Stimulated activated naive CD8-positive, alpha-beta T cell treated with anti-CD3 and anti-CD28 coated beads, Interleukin-15, Interleukin-2, amounts not matched to agents 100 U/mL and 50 U/mL, for 24 hours (primary cell): ENCODE measurements at places on chromosomes 1 and 21.

GRCh38 chr1:117612517-117613248, 6.8 kb downstream of the TENT5C start:
- no peak for DNase-seq

GRCh38 chr1:111967067-111967690, 22.3 kb downstream of the KCND3 start:
- no peak for DNase-seq

- DNase-seq = no peak
Observed at GRCh38 chr1:29753244-29753643, 516.9 kb downstream of the PTPRU start.

DNA sequence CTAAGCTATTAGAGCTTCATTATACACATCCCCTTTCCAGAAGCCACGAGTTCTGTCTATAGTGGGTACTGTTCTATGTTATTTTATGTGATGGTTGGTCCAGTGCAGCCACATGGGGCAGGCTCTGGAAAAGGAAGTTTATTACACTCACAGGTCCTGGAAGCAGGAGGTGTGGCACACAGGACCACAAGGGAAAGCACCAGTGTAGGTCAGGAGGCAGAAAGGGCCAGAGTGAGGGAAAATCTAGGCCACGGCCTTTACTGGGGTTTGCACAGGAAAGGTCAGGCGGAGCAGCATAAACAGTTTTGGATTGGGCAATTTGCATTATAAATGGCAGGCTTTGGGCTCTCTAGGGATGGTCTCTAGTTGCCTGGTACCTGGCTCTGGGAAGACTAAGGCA, 21.8 kb upstream of the CNIH3 start:
- DNase-seq = no peak

DNA sequence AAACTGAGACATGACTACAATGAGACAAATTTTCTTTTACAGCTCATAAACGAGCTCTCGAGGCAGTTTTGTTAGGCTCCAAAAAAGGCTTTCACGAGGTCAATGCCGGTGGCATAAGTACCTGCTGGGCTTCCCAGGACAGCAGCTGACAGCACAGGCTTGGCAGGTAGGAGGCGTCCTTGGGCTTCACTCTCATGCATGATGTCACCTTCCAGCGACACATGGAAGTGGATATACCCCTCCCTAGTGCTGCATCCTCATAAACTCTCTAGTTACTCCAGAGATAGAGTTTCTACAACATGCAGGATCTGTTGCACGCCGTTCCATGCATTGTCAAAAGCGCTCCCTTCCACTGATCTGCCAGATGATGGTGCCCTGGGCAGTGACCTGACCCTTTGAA, 112.5 kb upstream of the PAXBP1 start:
- no peak for DNase-seq

DNA sequence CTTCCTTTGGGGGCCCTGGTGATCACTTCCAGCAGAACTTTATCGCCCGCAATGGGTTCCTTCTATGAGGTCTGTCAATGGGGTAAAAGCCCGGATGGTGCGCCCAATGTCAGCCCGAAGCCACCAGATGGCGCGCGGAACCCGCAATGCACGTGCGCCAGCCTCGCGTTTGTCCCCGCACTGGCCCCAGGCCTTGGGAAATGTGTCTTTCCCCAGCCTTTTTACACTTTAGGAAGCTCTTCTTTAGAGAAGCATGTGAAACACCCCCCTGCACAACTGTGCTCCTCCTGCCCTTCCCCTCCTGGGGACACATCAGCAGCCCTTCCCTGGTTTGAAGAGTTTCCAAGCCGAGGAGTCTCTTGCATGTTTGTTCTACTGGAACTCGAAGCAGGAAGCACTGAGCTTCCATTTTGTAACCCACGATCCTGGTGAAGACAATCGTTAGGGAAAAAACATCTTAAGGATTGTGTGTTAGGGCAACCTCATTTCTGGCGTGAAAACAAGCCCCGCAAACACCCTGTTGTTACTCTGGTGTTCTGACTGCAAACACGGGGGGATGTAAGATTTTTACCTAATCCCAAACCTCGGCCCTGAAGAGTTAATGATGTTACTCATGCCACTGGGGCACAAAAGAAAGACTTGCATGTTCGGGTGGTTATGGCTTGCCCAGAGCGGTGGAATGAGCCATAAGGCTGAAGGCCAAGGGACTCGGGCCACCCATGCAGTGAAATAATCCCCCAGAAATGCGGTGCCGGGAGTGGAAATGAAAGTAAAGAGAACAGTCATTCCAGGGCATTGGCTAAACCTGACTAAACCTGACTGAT, 20.4 kb upstream of the TARBP1 start:
- DNase-seq = peak; percentile 92

DNA sequence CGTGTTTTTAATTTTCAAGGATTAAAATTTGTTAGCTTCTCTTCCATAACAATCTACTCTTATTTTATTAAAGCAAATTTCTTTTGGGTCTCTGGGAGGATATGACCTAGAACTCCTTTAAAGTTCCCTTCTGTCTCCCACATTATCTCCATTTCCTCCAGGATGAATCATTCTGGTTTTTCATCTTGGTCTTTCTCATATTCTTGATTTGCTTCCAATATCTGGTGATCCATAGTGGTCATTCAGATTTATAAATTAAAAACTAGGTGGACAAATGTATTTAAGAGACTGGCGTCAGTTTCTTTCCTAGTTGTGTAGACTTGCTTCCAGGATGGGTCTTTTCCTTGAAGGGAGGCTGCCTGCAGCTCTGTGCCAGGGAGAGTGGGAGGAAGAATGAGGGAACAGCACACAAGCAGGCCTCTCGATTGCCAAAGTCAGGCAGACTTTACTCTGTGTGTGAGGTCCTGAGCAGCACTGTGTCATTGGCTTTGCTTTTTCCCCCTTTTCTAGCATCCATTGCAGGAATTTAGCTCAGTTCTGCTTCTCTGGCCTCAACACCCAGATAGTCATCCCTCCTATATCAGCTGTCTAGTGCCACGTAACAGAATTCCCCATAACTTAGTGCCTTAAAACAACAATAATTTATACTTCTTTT, 48.1 kb upstream of the FOXO6 start:
- DNase-seq = no peak

GRCh38 chr1:94582565-94582964, 41.0 kb upstream of the F3 start:
- DNase-seq = no peak
